ENCODE measurements at places on chromosomes 11 and 22.
A peak's percentile ranks its signal among the peaks of the same experiment; 100 is the strongest.

DNA sequence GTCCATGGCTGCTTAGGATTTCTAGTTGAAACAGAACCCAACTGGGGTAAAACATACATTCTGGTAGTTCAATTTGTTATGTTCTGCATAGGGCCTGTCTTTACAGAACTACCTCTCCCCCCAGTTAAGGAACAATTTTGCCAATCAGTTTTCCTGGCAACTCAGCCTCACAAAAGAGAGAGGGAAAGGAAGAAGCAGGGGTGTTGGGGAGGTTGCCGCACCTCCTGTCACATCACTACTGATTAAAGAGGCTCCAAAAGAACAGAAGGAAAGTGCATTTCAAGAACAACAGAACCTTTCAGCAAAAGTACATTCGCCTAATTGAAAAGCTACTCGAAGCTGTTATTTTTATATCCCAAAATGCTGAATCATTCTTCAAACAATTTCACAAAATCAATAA, 217.6 kb downstream of the CADM1 start:
- no peak for DNase-seq

DNA sequence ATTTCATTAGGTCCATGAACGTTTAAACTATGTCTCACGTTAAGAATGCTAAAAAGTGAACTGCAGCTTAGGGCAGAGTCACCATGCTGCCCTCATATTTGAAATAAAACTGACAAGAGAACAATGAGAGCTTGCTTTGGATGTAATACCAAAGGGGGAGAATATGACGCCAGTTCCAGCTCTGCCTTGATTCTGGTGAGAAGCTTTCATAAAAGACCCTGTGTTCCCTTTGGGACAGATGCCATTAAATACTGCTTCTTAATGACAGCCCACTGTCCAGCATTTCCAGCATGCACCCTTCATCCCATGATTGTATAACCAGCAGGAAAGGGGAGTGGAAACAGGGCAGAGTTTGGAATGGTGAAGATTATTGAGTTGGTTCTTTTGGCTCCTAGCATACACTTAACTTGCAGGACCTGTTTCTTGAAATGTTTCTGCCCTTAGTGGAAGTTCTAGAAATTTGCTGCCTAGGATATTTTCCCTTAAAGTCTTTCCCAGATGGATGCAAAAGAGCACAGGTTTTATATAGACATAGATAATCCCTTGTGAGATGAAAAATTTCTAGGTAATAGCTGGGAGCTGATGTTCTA, 139.3 kb upstream of the LDLRAD3 start:
- no peak for DNase-seq

DNA sequence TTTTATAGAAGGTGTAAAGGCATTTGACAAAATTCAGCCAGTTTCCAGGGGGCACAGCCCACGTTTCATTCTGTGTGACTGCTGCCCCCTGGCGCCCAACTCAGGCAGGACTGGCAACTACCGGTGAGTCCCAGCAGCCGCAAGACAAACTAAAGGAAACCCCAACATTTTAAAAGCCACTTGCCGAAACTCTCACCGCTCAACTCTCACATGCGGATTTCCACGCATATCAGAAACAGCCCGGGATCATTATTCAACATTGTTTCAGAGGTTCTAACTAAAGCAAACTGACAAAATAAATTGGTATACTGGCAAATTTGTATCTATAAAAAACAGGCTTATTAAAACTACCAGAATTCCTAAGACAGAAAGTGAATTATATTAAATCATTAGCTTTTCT, 48.2 kb downstream of the MORC2 start:
- DNase-seq, result peak; percentile 88

DNA sequence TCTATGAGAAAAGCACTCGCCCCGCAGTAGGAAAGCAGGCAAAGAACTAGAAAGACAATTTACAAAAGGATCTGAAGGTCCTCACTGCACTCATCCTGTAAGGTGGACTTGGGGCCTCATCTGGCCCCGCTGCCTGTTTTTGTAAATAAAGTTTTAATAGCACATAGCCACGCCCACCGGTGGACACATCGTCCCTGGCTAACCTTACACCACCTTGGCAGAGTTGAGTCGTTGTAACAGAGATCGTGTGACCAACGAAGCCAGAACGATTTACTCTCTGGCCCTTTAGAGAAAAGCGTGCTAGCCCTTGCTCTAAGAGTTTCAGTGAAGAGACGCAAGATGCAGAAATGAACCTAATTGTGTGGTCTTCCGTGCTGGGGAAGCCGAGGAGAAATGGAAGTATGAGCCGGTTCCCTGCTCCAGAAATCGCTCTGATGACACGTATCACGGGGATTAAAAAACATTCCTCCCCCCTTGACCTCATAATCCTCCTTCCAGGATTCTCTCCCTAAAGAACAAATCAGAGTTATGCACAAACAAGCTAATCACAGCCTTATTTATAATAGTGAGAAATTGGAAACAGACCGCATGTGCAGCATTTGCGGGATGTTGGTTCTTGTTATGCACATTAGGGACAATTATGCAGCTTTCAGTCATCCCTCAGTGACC, 80.1 kb downstream of the CDKN1C start:
- DNase-seq, result peak; percentile 6

GRCh38 chr11:128501632-128502549, 85.5 kb downstream of the ETS1 start:
- no peak for DNase-seq

DNA sequence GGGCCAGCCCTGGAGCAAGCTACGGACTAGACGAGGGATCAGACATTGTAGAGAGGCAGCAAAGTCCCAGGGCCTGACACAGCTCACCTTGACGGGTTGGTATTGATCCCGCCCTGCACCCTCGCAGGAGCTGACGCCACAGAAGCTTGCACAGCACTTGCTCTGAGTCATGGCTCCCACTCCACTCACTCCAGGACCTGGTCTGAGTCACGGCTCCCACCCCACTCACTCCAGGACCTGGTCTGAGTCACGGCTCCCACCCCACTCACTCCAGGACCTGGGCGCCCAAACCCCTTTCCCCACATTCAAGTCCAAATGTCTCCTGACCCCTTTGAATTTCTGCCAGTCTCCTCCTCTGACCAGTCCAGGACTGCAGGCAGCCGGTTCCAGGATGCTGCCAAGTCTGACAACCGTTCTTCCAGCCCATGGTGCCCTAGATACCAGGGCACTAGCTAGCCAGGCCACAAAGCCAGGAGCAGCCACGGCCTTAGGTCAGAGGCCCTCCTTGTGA, 6.0 kb upstream of the PNPLA5 start:
- no peak for DNase-seq

GRCh38 chr11:85431319-85431718, 195.8 kb downstream of the DLG2 start:
- no peak for DNase-seq

- DNase-seq, result no peak
Measured at GRCh38 chr11:44351898-44352498, 42.1 kb upstream of the ALX4 start.

DNA sequence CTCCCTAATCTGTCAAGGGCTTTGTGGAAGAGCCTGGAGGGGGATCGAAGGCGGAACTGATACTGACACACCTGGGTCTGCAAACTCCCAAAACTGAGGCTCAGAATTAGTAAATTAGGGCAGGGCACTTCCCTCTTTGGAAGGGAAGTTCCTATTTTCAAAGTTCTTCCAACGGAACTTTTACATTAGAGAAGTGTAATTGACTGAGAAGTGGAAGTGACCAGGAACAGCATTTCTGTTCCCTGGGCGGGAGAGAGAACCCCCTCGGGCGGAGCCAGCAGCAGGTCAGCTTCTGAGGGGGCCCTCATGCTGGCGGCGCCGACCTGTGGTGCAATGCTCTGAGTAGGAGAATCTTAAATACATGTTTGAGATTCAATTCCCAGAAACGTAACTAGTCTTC, 1.1 kb upstream of the CBL start:
- DNase-seq, result no peak

GRCh38 chr11:28259177-28259843, 151.1 kb downstream of the METTL15 start:
- no peak for DNase-seq
